CD4-positive, alpha-beta T cell treated with Interleukin-4 for 1 hour (primary cell): ENCODE measurements at places on chromosomes 12 and 14.
A peak's percentile ranks its signal among the peaks of the same experiment; 100 is the strongest.

DNA sequence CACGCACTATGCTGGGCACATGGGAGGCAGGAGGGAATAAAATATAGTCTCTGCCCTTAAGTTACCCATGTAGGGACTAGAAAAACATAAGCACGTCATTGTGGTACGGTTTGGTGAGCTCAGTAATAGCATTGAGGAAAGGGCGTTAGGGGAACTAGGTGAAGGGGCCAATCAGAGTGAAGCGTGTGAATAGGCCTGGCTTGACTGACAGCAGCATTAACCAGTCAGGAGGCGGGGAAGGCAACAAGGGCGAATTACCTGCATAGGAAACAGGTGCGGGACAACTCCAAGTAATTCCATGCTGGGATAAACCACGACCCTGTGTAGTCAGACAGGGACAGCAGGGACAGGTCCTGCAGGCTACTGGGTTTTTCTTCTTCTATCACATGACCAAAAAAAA lies 107.7 kb downstream of the UNC79 start:
- DNase-seq, result no peak

GRCh38 chr12:15205341-15206010 lies 15.7 kb downstream of the RERG start:
- DNase-seq, result no peak

DNA sequence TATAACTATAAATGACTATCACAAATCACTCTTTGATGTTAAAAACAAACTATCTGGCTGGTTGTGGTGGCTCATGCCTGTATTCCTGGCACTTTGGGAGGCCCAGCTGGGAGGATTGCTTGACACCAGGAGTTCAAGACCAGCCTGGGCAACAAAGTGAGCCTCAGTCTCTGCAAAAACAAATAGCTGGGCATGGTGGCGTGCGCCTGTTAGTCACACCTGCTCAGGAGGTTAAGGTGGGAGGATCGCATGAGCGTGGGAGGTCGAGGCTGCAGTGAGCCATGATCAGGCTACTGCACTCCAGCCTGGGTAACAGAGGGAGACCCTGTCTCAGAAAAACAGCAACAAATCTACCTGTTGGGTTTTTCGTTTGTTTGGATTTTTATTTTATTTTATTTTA lies 5.4 kb downstream of the TXNRD1 start:
- no peak for DNase-seq

DNA sequence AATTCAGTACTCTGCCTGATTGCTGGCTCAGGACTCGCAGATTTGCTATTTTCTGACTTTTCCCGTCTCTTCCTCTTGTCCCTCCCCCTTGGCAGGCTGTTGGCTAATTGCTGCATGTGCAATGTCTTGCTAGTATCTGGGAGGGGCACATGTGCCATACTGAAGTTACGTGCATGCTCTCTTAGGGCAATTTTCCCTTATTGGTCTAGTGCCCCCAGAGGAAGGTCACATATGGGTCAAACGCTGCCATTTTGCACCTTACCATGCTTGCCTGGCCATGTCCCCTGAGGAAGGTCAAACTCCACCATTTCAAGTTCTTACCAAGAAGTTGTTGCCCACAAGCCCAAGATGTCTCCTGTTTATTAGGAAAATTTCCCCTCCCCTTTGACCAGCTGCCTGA lies 13.9 kb upstream of the ERC1 start:
- peak; percentile 15 for DNase-seq

- DNase-seq, result no peak
Observed at GRCh38 chr12:23431006-23431405, 518.5 kb downstream of the SOX5 start.

- peak; percentile 23 for DNase-seq
Observed at GRCh38 chr12:94640134-94640928, 10.0 kb downstream of the TMCC3 start.

DNA sequence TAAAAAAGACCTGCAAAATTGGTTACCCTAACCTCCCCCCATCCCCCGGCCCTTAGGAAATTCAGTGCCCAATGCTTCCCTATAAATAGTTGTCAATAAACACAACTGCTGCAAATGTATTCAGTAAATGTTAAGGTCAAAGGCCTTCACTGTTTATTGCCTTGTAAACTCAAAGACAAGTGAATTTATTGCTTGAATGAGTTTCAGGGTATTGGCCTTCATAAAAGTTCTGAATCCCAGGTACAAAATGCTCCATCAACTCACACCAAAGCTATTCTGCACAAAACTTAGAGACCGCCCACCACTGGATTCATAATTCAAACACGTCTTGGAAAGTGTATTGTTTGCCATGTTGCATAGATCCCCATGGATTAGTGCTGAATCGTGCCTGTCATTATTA lies 63.3 kb upstream of the CDKN3 start:
- DNase-seq, result no peak

GRCh38 chr12:48940181-48940580 lies 14.9 kb upstream of the FKBP11 start:
- no peak for DNase-seq

GRCh38 chr14:95041477-95042020 lies 115.8 kb downstream of the DICER1 start:
- DNase-seq, result no peak

DNA sequence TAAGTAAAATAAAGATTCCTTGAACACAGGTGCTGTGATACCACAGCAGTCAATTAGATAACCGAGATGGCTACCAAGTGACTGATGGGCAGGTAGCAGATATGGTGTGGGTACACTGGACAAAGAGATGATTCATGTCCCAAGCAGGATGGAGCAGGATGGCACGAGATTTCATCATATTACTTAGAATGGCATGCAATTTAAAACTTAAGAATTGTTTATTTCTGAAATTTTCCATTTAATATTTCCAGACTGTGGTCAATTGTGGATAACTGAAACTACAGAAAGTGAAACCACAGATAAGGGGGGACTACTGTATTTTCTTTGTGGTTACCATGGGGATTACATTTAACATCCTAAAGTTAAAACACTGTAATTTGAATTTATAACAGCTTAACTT lies 7.5 kb upstream of the ZFP36L1 start:
- DNase-seq, result peak; percentile 26

- DNase-seq, result no peak
Observed at GRCh38 chr12:65372574-65372973, 94.1 kb downstream of the MSRB3 start.

GRCh38 chr12:38053655-38054464 lies 262.7 kb upstream of the ALG10B start:
- no peak for DNase-seq

- no peak for DNase-seq
Observed at GRCh38 chr12:117046011-117046369, 53.2 kb downstream of the TESC start.

DNA sequence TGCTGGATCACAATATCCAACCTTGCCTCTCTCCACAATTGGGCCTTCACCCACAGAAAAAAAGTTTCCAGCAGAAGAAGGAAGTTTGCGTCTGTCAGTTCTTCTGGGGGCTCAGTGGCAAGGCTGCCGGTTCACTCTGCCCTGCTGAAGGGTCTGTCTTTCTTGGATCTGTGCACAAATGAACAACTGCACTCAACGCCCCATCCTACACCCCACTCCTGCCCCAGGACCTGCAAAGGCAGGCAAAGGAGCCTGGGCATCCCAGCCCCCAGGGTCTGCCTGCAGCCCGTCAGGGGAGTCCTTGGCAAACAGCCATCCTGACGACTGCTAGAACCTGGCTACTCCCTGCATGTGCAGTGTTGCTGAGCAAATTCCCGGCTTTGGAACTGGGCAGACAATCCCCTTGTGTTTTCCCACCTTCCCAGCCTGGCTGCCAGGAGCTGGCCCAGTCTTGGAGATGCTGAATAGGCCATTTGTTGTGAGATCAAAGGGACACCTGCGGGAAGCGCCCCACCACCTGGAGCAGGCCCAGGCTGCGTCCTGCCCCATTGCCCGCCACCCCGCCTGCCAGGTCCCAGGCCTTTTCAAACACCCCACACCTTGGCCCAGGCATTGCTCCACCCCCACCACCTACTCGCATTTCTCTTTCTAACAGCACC lies 311.9 kb downstream of the BCL11B start:
- no peak for DNase-seq

DNA sequence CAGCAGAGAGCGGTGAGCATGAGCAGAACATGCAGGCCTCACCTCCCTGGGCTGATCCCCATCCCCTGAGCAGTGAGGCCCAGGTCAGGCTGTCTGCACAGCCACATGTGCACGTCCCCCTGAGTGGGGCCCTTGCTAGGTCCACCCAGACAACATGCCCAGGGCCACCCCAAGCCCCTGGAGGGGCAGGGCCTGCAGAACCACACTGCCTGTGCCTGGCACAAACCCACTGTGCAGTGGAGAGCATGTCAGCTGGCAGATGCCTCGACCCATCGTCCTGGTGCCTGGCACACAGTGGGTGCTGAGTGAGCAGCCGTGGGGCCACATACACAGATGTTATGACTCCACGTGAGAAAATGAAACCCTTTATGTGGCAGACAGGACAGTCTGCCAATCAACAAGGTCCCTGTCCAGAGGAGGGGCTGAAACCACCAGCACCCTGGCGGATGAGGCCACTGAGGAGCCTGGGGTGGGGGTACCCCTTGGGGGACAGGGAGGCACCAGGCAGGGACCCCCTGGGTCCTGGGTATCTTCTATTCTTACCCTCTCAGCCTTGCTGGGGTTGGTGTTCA lies 8.3 kb downstream of the ANHX start:
- no peak for DNase-seq

DNA sequence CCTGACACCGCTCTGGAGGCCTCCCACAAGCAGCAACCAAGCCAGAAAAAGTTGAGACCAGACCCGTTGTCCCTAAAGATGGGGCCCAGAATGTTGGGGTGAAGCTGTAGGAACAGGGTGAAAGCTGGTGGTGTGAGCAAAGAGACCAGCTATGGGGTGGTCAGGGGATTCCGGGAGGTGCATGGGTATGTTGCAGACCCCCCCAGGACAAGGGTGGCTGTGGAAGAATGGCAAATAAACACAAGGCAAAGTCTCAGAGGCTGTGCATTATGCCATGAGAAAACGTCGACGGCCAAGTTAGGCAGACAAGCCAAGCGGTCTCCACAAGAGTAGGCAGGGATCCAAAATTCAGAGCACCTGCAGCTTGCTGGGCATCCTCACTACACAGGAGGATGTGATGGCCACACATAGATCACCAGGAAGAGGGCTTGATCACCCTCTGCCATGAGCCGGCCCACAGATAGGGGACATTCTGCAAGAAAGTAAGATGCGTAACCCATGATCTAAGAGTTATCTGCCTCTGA lies 58.8 kb upstream of the KCNA1 start:
- no peak for DNase-seq

- peak; percentile 78 for DNase-seq
Observed at GRCh38 chr12:118377884-118378470, 1.6 kb downstream of the SUDS3 start.

- DNase-seq, result no peak
Observed at GRCh38 chr12:50059440-50060119, 2.2 kb downstream of the ASIC1 start.

DNA sequence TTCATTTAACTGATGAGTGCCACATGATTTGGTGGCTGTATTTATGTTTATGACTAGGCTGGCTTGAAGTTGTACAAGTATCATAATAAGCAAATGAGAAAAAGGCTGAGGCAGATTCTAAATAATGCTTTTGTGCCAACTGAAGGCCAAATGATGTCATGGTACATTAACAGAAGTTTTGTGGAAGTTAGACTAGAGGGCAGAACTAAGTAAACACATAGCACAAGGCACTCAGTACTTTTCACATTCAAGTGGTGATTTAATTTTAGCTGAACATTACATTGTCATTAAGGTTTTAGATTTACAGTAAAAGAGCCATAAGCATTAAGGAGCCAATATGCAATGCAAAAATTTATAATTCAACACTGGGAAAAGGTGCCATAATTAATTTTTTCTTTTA lies 21.1 kb downstream of the PPP1CC start:
- DNase-seq, result no peak

DNA sequence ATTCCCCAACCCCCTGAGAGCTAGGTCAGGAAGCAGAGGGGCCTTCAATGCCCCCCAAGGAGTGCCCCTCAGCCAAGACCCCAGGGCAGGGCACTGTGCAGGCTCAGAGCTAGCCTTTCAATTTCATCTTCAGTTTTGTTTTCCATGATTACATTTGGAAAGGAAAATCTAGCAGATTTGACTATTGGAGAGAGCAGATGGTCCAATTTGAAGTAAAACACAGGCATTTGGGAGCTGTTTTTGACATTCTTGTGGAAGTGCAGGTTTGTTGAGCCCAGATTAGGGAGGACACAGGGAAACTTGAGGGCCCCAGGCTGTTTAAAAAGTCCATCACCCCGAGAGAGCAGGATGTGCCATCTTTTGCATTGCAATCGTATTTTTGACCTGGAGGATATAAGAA lies 58.6 kb upstream of the GPATCH2L start:
- DNase-seq, result no peak

GRCh38 chr12:16189849-16190248 lies 87.6 kb downstream of the SLC15A5 start:
- DNase-seq, result no peak

- DNase-seq, result peak; percentile 70
Observed at GRCh38 chr14:90820958-90821357, 4.7 kb upstream of the TTC7B start.

DNA sequence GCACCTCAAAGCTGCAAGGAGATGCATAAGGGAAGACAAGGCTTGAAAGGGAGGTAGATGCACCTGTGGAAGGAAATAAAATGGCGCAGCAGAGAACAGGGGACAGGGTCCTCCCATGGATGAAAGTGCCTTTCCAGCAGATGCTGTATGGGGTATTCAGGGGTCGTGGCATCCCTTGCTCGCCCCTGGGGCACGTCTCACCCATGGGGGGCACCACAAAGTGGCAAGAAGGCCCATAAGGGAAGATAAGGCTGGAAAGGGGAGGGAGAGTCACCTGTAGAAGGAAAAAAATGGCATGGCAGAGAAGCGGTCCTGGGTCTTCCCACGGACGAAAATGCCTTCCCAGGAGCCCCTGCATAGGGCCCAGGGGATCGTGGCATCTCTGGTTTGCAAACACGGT lies 265.1 kb downstream of the ALG10 start:
- DNase-seq, result no peak

DNA sequence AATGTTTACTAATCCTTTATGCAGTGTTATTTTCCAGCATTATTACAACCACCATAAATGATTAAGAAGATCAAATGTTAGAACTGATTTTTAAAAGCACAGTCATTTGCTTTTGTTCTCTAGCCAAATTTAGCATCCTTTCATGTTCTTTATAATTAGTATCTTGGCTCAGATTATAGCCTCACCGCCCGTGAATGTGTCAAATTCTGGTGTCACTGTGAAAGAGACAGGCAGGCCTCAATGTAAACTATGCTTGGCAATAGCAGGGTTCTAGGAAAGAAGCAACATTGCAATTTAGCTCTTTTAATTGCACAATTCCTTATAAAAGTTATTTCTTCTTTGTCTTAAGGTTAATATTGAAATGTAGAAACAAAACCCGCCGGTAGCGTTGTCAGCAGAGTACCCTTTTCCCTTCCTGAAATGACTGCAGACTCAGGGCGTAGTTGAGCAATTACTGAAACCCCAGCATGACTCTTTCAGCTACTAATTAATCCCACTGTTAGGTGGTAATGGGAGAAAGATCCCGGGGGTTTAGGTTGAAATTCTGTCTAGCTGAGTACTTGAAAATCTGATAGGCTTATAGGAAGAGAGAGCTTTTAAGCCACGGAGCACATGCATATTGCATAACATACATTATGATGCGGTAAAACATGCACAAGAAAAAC lies 1600.5 kb upstream of the SEL1L start:
- no peak for DNase-seq

GRCh38 chr12:93347054-93347785 lies 30.5 kb upstream of the NUDT4 start:
- no peak for DNase-seq

- no peak for DNase-seq
Observed at GRCh38 chr14:23252006-23252405, 14.3 kb downstream of the RNF212B start.
